ENCODE measurements at places on chromosomes 5 and 9.

DNA sequence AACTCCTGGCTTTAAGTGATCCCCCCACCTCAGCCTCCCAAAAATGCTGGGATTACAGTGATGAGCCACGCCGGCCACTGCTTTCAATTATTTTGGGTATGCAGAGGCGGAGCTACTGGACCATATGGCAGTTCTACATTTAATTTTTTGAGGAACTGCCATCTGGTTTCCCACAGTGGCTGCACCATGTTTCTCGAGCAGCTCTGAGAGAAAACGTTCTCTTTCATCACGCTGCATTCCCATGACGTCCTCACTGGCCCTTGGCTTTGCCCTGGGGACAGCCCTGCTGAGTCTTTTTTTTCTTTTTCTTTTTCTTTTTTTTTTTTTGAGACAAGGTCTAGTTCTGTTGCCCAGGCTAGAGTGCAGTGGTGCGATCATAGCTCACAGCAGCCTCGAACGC lies 35.5 kb upstream of the GRHPR start:
- no peak for DNase-seq

DNA sequence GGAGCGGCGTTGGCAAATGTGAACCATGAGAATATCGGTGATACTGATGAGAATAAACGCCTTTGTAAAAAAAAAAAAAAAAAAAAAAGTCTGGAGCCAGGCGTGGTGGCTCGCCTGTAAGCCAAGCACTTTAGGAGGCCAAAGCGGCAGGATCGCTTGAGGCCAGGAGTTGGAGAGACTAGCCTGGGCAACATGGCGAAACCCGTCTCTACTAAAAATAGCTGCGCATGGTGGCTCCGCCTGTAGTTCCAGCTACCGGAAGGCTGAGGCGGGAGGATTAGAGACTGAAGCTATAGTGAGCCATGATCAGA lies 425 bp upstream of the NFX1 start:
- DNase-seq: no peak

GRCh38 chr5:154830219-154830595 lies 20.2 kb downstream of the FAXDC2 start:
- DNase-seq: no peak

DNA sequence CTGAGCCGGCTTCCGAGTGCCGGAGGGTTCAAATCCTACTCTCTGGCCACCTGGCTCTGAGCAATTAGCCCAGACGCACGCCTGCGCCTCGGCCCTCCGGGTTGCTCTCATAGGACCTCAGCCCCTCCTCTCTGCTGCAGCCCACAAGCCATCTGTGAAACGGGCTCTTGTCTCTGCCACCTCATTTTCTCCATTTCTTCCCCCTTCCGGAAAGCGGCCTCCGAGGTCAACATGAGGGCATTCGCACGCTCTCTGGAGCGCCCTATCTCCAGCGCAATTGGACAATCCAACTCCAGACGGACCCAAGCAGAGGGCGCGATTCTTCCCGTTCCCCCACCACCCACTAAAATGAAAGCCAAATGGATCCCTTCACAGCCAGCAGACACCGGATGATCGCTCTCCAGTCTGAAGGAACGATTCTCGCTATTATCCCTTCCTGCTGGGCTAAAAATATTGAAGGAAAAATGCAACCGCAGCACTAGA lies 41.5 kb downstream of the VAV2 start:
- no peak for DNase-seq

- no peak for DNase-seq
These were observed 309.2 kb downstream of the AGTPBP1 start for GRCh38 chr9:85432599-85432998.

- DNase-seq: no peak
These were observed 44.6 kb downstream of the BTNL9 start for GRCh38 chr5:181084621-181085195.

- no peak for DNase-seq
These were observed 9.6 kb upstream of the CCDC112 start for GRCh38 chr5:115306011-115306536.

DNA sequence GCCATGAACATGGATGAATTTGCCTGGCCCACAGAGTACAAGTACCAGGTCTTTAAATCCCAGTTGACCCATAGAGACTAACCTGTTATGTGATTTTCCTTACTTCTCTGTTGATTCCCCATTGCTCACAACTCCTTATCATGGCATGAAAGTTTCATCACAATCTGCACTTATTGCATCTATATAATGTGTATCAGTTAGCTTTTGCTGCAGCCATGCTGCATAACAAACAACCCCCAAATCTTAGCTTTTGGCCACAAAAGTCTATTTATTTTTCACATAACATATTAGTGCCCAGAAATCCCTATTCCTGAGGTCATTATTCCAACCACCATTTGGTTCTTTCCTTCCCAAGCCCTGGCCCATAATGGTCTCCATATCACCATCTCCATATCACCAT lies 3.7 kb downstream of the GGTA1 start:
- DNase-seq: no peak

GRCh38 chr5:6373081-6373846 lies 5.1 kb downstream of the MED10 start:
- DNase-seq: no peak
